ACHN (cell line): ENCODE measurements at places on chromosomes 5 and 9.
A peak's percentile ranks its signal among the peaks of the same experiment; 100 is the strongest.

- no peak for DNase-seq
Observed at GRCh38 chr9:1875921-1876448, 139.2 kb upstream of the SMARCA2 start.

- no peak for DNase-seq
Observed at GRCh38 chr5:6717687-6718086, 4.5 kb downstream of the TENT4A start.

DNA sequence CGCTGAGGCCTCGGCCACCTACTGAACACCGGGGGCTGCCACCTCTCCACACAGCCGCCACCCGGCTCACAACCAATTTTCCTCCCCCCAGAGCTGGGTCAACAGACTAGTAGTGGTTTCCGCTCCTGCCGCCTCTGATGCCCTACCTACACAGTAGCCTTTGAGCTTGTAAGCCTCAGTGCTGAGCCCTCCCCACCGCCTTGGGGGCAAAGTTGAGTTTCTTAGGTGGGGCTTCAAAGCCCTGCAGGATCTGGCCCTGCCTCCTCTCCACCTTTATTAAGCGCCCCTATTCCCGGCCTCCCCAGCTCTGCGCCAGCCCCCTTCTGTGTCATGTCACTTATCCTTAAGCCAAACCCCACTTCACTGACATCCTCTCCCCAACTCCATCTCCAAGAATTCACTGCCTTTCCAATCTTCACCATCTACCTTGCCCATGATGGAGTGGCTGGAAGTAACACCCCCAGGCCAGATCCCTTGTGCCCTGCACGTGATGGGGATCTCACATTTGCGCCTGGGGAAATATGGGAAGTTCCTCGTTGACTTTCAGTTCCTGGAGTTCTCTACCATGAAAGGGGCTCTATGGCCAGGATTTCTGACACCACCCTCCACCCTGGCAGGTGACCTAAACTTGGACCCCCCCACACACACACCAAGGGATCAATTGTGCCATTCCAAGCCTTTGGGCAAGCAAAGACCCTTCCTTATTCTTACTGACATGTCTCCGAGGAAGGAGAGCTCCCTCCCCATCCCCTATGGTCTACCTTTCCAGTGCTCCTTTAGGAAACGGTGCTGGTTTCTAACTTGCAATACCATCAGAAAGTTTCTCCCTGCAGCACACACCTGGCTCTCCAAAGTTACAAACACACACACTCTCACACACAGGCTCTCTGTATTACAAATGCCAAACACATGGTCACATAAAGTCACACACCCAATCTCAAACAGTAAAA is 2.7 kb upstream of the CNTFR start:
- DNase-seq: no peak

DNA sequence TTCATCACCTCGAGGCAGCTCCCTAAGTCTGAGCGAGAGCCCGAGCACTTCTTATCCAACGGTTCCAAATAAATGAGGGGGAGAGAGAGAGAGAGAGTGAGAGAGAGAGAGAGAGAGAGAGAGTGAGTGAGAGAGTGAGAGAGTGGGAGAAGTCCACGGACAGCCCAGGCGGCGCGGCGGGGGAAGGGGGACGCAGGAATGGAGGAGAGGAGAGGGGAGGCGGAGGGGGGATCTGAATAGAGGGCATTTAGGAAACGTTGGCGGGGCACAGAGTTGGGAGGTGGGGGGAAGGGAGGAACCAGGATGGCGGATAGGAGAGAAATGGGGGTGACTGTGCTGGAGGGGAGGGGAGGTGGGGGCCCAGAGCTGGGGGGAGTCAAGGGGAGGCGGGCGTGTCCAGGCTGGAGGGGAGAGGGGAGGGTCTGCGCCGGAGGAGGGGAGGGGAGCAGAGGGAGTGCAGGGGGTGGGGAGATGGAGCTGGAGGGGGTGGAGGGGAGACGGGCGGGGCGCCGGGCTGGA is 398 bp upstream of the BASP1 start:
- DNase-seq: peak; percentile 19

DNA sequence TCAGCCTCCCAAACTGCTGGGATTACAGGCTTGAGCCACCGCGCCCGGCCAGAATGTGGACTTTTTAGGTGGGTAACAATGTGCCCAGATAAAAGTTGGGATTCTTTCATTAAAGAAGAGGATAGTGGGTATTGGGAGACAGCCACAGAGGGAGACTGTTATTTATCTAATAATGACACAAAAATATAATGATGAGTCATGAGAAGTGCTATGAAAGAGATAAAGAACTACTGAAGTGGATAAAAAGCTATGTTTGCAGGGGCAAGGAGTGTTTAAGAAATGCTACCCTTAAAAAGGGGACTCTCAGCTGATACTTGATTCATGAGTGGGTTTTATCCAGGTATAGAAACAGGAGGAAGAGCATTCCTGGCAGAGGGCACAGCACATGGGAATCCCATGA is 143.6 kb upstream of the ERCC6L2 start:
- no peak for DNase-seq

DNA sequence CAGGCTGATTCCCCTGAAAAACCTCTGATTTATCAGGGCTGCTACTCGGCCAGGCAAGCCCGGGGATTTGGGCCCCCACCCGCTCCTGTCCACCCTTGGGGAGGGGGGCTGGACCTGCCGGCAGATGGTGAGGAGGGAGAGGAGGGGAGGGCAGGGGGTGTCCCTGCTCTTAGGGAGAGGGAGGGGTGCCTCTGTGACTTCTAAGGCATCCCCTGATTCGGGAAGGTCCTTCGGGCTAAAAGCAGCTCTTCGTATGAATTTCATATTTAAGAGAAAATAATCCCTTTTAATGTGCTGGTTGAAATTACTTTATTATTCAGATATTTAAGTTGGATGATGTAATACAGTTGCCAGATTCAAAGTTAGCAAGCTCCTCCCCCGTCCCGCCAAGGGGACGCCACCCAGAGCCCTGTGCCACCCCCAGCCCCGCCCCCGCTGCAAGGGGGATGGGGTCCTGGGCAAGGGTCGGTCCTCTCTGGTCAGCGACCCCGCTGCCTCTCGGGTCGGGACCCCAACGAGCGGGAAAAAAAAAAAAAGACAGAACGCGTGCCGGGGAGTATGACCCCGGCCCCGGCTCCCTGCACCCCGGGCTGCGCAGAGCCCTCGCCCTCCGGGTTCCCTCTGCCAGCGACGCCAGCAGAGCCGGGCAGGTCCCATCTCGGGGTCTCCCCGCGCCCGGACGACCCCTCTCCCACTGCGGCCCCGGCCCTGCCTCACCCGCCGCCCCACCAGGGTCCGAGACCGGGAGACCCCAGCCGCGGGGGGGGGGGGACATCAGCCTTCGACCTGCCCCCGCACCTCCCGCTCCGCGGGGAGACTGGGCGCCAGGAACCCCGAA is 12.4 kb downstream of the LHX3 start:
- no peak for DNase-seq
